NCI-H460 (cell line): ENCODE measurements at places on chromosomes 12 and 14. TPM values are rescaled to one million over a fixed set of nuclear protein-coding genes. Genes with fewer than 3 reads are reported as not detected.

DNA sequence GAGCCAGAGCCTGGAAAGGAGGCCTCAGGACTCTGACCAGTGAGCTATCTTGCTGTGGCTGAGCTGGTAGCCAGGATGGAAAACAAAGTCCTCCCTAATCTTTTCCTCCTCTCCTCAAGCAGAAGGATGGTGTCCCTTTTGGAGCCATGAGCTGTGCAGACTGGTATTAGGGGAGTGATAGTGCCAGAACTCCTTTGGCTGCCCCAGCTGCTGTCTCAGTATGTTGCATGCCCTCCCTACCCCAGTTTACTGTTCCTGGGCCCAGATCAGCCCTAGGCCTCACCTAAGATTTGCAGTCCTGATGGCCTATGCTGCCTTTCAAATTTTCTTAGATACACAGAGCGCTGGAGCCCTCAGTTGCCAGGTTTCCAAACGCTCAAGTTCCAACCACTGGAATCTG is 150.3 kb upstream of the ALG10B start:
- no peak for DNase-seq

The ANKS1B gene
- total RNA-seq: 0.10 TPM in 1 of 2 replicates, not detected in the other

DNA sequence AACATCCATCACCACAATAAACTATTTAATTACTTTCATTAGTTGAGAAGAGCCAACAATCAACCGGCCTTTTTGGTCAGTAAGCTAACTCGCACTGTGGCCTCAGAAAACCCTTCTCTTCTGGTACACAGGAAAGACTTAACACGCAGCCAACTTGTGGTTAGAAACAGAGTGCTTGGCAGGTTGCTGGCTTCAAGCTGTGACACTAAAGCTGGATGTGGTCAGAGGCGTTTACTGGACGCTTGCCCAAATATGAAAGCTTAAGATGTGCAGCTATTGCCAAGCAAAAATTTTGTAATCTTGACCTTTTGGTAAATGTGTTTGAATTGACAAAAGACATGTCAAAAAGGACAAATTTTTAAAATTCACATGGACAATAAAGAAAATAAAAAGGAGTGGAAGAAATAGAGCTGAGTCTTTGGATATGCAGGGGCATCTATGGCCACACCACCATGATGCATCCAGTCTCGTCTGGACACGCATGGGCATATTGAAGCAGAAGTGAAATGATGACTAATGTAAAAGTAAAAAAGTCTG is 2.6 kb upstream of the KLRK1 start:
- peak; percentile 51 for DNase-seq

DNA sequence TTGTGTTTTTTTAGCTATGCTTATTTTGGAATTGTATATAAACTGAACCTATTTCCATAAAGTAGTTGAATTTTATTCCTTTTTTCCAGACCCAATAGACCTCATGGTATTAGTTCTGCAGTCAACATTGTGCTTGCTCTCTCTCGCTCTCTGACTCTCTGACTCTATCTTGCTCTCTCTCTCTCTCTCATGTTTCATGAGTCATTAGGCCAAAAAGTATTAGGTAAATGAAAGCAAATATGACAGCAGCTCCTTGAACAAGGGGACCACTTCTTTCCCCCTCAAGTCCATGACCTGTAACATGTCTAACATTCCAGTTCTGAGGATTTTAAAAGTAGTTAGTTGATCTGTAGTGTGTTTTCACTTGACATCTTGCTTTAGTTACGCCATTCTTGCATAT is 14.0 kb upstream of the C12orf71 start:
- no peak for DNase-seq

DNA sequence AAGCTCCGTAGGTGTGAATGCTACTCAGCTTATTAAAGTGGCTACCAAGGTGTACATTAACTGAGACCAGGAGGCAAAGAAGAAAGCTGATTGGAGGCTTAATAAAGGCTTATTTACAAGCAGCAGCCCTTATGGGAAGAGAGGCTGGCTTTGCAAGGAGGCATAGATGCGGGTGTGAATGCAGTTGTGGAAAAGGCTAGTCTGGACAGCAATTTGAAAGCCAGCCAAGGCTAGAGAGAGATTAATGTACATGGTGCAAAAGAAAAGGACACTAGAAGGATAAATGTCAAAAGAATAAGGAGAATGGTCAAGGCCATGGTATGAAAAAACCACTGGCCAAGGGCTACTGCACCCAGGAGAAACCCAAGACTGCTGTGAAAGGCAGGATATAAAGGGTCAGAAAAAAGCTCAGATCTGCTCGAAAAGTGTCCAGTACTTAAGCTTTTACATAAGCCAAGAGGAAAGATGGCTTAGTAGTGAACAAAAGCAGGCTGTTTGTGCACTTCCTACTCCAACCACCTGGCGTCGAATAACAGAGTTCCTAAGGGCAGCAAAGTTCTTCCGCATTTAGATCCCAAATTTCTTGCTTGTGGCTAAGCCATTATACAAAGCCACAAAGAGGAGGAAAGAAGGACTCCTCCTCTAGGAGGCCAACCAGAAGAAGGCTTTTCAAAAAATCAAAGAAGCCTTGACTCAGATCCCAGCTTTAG is 24.0 kb downstream of the KLRK1 start:
- no peak for DNase-seq

The HCAR1 gene
- total RNA-seq: 0.05 TPM in 1 of 2 replicates, not detected in the other

The SLC17A8 gene
- not detected in 2 replicates for total RNA-seq

The EML5 gene
- total RNA-seq: 0.72 and 0.82 TPM in 2 replicates

- DNase-seq: peak; percentile 46
These were observed 184.7 kb upstream of the OTX2 start for GRCh38 chr14:56995010-56995409.

DNA sequence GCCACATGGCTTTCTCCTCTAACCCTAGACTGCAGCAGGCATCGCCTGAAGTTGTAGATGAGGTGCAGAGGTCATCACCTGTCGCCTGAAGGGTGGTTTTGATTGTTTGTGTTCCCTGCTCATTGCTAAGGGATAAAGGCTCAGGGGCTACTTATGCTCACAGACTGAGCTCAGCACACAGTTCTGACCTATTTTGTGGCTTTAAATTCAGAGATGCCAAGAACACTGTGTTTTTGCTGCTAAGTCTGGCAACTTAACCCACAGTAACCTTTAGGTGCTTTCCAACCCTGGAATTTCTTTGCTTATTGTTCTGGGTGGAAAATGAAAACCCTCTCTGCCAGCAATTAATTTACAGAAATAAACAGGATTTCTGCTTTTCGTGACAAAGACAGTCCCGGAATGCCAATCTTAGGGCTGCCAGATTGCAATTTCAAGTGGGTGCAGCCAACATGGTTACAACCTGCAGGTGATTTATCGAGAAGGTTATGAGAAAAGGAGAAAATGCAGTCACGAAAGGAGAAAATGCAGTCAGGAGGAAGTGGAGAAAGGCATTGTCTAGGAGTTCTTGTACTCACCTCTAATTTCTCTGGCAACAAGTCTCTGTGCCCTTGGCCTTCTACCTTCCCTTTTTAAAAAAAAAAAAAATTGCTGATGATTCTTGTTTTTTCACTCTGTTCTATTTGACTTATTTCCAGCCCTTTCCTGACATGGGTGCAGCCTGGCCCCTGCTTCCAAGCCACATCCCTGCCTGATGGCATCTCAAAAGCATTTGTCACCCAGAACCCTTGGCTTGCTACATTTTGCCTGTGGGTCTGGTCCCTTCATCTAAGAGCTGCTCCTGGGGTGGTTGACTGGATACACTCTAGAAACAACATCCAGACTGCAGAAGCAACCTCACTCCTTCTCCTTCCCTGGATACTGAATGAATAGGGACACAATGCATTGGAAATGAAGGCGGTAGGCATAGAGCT is 23.3 kb downstream of the NPC2 start:
- DNase-seq: no peak

The RESF1 gene
- 16.8 and 21.4 TPM in 2 replicates for total RNA-seq

The NGB gene
- not detected in 2 replicates for total RNA-seq

- DNase-seq: no peak
These were observed 74.6 kb upstream of the PTPRB start for GRCh38 chr12:70711831-70712230.

DNA sequence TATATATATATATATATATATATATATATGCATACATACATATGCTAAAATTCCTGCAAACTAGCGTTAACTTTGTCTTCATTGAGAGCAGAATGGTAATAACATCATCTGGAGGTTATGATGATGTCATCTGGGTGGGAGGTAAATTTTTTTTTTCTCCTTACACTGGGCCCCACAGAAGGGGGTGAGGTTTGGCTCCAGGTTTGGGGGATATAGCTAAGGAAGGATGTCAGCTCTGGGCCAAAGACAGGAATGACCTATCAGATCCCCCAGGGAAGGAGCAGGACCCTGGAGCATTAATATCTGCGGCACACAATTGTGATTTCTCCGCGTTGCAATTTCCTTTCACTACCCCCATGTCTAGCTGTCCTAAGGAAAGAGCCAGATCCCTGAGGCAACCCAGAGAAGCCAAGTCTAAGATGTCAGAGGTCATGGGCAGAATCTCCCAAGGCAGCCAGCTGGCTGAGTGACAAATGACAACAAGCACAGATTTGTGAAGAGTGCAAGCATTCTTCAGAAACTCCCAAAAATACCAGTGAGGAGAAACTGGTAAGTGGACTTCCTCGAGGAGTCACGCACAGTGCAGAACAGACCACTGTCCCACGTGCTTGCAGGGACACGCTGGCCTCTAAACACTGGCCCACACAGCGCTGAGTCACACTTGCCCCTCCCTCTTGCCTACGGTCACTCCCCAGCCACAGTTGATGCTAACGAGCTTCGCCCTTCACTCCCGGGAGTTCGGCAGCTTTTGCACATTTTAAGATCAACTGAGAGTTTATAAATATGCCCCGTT is 9.9 kb downstream of the UBC start:
- DNase-seq: peak; percentile 86

DNA sequence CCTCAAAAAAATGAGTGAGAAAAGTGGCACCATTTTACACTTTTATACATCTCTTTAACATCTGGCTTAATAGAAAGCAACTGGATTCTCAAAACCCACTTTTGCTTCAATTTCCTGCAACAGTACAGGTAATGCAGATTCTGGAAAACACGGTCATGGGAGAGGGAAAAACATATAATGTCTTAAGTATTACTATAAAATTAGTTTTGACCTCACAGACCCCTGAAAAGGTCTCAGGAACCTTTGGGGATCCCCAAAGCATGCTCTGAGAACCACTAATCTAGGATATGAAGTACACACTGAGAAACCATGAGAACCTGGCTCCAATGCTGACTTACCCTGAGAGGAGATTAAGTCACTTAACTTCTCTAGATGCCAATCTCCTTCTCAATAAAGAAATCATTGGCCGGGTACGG is 64.7 kb downstream of the PPP2R5E start:
- no peak for DNase-seq
